ENCODE measurements at places on chromosomes 13 and 19.

GRCh38 chr13:59689057-59689456, 474.7 kb downstream of the DIAPH3 start:
- DNase-seq = no peak

GRCh38 chr13:111657013-111657412, 336.6 kb downstream of the TEX29 start:
- no peak for DNase-seq

DNA sequence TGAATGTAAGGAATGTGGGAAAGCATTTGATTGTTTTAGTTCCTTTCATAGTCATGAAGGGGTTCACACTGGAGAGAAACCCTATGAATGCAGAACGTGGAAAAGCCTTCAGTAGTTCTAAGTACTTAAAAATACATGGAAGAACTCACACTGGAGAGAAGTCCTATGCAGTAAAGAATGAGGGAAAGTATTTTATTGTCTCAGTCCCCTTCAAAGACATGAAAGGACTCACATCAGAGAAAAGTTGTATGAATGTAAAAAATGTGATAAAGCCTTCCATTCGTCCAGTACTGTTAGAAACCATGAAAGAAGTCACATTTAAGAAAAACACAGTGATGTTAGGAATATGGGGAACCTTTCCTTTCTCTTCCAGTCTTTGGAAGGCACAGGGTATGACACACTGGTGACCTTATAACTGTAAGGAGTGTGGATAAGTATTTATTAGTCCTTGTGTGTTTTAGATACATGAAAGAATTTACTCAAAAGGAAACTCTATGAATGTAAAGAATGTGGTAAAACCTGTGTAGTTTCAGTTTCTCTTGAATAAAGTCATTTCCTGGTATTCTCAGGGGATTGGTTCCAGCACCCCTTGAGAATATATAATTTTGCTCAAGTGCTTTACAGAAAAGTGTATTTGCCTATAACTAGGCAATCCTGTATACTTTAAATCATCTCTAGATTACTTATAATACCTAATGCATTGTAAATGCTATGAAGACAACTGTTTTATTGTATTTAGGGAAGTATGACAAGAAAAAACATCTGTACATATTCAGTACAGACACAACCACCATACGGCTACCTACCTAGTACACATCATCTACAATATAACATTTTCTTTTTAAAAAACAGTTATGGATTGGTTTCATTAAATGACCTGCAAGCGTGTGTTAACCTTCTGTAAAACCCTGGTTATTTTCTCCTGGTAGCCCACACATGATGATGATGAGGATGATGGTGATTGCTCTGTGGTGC, 52.8 kb downstream of the ZNF823 start:
- DNase-seq = no peak

GRCh38 chr19:313169-313987, 22.2 kb upstream of the PLPP2 start:
- no peak for DNase-seq

- DNase-seq = no peak
These were observed 208.4 kb upstream of the RXFP2 start for GRCh38 chr13:31530922-31531321.

Data from inflammatory macrophage treated with lipopolysaccharide for 4 hours (primary cell).